ENCODE measurements at places on chromosomes 2 and 18.

- DNase-seq, result no peak
Measured at GRCh38 chr2:84636080-84636971, 120.0 kb downstream of the DNAH6 start.

- no peak for DNase-seq
Measured at GRCh38 chr2:31020713-31021112, 117.5 kb downstream of the GALNT14 start.

- DNase-seq, result no peak
Measured at GRCh38 chr18:14933964-14934363, 186.0 kb downstream of the ANKRD30B start.

DNA sequence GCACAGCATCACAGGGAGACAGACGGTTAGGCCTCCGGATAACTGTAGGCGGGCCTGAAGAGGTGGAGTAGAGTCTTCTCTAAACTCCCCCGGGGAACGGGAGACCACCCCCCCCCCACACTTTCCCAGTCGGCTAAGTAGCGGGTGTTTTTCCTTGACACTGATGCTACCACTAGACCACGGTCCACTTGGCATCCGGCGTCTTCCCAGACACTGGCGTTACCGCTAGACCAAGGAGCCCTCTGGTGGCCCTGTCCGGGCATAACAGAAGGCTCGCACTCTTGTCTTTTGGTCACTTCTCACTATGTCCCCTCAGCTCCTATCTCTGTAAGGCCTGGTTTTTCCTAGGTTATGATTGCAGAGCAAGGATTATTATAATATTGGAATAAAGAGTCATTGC is 25.7 kb upstream of the NCL start:
- DNase-seq, result no peak

DNA sequence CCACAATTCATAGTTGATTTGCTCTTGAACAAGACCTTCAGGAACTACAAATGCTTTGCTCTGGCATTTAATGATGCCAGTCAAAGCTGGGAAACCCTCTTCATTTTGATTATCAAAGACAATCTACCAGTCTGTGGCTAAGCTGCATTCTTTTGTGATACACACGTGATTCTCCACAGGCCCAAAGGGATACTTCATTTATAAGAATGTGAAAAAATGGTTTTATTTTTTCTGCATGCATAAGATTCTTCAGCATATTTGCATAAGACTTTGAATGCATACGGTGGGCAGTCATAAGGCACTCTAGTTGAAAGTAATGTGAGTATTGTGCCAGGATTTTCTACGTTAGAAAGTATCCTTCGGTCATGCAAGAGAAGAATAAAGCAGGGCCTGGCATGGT is 33.0 kb upstream of the ARL5A start:
- no peak for DNase-seq

GRCh38 chr2:186256540-186256939 is 229.5 kb upstream of the ZC3H15 start:
- DNase-seq, result peak; percentile 30

DNA sequence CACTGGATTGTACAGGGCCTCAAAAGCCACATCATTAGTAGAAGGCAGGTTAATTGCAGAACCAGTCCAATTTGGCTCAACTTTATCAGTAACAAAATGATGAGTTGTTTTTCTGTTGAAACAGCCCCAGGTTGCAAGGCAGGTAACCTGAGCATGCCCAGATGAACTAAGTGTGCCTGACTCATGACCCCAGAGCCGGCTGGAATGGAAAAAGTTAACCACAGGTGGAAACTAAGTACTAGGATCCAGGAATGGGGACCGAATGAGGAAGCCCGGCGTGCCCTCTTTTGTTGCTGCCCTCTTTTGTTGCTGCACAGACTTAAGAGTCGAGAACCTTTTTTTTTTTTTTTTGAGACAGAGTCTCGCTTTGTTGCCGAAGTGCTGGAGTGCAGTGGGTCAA is 79.5 kb upstream of the YWHAQ start:
- DNase-seq, result no peak

- no peak for DNase-seq
Measured at GRCh38 chr2:27582129-27582694, 630 bp upstream of the ZNF512 start.
